T-helper 17 cell (primary cell): ENCODE measurements at places on chromosomes 3 and 15.

- no peak for DNase-seq
Observed at GRCh38 chr15:101476756-101477155, 12.8 kb downstream of the PCSK6 start.

- no peak for DNase-seq
Observed at GRCh38 chr15:65346856-65347598, 30.8 kb downstream of the IGDCC3 start.

- no peak for DNase-seq
Observed at GRCh38 chr3:154144825-154145465, 23.8 kb downstream of the ARHGEF26 start.

DNA sequence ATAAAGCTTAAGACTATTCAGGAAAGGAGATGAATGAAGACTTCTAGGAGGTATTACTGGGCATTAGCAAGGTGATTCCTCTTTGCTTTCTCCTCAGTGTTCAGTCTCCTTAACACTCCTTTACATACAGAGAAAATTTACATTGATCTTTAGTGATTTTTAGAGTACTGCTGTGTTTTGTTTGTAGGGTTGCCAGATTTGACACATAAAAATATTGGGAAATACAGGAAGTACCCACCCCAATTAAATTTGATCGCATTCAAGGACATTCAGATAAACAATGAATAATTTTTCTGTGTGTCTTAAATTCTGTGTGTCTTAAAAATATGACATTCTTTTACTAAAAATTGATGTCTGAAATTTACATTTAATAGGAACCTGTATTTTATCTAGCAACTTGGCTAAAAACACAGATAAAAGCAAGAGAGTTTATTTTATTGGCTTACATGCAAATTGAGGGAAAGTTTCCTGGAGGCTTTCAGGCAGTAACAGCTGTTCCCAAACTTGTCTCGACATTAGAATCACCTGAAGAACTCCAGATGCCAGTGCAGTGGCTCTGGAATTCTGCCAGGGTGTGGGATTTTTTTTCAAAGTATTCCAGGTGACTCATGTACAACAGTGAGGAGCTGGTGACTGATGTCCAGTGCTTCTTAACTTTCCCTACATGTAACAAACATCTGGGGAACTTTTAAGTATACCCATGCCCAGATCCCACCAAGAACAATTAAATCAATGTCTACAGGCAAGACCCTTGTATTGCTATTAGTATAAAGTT, 23.4 kb upstream of the PLOD2 start:
- no peak for DNase-seq

GRCh38 chr3:170469151-170470062, 50.7 kb downstream of the CLDN11 start:
- DNase-seq = no peak

DNA sequence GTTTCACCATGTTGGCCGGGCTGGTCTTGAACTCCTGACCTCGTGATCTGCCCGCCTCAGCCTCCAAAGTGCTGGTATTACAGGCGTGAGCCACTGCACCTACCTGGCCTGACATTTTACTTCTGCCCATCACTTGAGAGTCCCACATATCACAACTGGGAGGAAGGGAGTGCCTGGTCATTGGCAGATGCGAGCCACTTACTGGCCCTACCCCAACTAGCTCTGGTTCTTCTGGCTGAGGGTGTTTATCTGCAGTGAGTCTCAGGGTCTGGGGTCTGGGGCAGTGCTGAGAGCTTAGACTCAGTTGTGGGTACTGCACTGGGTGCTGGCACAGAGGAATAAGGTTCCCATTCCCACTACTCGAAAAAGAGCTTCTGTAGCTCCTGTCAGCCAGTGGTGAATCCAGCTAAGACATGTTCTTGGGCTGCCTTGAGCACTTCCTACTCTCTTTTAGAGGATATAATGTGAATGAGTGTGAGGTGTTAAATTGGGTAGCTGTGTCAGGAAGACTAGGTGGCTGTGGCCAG, 30.2 kb downstream of the DAG1 start:
- DNase-seq = no peak

DNA sequence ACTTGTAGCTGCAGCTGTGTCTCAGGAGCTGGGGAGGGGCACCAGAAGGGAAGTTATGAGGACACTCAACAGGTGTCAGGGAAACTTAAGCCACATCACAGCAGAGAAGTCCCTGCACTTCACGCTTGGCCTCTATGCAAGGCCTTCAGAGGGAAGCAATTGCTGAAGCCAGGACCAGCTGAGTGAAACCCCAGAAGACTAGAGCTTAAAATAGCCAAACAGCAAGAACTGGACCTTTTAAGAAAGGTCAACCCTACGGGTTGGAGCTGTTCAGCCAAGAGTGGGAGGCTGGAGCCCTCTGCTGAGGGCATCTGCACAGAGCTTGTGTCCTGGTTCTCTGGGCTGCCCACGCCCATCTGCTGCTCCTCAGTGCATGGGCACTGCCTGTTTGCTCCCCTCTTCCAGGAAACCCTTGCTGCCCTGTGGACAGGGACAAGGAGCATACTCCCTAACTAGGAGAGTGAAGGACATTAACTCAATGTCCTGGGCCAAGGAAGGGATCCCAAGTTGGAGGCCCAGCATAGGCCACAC, 3.9 kb upstream of the GRAMD2A start:
- no peak for DNase-seq

DNA sequence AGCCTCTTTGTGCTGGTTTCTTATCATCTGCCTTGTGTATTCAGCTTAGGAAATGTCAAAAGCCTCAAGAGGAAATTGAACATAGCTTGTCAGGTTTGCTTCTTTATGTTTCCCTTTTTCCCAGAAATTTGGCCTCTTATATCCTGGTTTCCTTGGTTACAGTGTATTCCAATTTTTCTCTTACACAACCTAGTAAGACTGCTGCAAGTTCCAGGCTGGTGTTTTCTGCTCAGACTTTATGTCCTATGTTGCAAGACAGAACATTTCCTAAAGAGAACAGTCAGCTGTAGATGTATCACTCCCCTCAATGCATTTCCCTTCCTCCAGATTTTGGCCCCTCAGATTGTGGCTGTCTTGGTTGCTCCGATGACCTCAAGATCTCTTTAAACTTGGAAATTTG, 102.5 kb downstream of the SH3GL3 start:
- no peak for DNase-seq

GRCh38 chr15:40325188-40325587, 1.7 kb downstream of the INAFM2 start:
- DNase-seq = no peak

DNA sequence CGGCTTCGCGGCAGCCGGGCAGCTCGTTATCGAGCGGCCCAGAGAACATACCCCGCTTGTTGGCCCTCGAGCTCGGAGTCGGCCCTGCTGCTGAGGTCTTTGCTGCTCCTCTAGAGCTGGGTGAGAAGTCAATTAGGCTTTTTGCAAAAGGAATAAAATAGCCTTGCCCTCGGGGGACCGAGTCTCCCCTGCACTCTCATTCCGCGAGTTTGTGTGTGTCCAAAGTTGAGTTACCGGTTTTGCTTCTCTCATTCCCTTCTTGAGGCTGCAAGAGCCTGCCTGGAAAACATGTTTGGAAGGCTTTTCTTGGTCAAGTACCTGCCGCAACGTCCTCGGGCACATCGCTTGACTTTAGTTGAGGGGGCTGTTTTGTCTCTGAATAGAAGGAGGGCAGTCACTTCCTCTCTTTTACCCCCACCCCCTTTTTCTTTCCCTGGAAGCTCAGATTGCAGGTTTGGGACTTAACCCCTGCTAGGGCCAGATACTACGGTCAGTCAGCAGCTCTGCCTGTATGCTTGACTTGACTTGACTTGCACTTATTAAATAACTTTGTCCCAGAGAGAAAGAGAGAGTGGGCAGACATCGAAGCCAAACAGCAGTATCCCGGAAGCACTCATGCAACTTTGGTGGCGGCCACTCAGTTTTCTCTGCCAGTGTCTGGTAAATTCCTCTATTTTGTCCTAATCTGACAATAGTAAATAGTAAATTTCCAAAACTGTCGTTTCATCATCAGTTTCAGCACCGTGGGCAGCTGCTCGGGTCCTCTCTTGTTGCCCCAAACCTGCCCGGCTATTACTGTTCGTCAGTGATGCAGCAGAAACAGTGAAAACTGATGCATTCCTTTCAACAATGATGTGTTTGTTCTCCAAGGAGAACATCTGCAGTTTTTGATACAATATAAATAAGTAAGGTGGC, 609 bp downstream of the RNF13 start:
- no peak for DNase-seq

GRCh38 chr3:16379838-16380237, 114.8 kb downstream of the OXNAD1 start:
- DNase-seq = no peak

DNA sequence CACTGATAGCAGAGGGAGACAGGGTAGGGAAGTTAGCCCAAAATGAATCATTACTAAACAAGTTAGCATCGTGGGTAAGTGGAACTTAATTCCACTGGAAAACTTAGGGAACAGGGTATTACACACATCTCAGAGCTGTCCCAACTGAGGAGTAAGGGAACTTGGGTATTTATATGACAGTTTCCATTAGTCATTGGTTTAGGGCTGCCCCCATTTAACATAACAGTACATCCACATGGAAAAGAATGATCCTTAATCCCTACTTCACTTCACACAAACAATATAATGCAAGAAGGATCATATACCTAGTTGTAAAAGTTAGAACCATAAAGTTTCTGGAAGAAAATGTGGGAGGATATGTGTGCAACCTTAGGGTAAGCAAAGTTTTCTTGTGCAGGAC, 4.3 kb upstream of the REC114 start:
- no peak for DNase-seq

GRCh38 chr3:157199841-157200240, 39.9 kb upstream of the CCNL1 start:
- no peak for DNase-seq

DNA sequence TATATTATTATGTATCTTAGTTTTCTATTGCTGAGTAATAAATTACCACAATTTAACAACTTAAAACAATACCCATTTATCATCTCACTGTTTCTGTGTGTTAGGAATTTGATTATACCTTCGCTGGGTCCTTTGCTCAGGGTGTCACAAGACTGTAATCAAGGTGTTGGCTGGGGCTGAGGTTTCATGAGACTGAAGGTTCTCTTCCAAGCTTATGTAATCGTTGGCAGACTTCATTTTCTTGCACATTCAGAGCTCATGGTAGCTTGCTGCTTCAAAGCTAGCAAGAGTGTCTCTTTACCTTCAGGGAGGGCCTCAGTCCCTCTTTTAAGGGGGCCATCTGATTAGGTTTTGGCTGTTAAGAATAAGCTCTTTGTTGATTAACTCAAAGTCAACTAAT, 293.1 kb downstream of the POLQ start:
- DNase-seq = no peak

DNA sequence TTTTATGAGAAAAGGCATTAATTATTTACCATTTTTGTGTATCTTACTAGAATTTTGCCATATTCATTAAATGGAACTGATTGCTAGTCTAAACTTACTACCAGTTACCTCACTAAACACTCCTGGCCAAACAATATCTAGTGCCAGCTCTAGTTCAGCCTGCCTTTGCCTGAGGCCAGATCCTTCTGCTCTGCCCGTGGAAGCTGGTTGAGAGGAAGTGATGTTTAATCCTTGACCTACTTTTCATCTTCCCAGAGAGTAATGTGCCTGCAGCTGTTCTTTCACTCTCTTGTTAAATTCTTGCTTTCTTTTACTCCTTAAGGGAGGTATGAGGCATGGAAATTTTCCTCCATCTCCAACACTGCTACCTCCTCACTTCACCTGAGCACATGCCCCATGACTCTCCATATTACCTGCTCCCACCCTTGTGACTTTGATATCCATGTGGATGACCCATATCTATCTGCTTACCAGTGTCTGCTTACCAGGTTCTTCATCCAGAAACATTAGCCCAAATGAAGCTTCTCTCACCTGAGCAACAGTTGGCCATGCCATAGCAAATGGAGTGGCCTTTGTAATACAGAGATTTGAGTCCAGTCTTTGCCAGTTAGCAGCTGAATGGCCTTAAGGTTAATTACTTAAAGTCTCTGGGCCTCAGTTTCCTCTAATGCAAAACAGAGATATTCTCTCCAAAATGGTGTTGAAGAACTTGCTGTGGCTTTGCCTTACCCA, 53.4 kb downstream of the UBE2E1 start:
- DNase-seq = no peak

DNA sequence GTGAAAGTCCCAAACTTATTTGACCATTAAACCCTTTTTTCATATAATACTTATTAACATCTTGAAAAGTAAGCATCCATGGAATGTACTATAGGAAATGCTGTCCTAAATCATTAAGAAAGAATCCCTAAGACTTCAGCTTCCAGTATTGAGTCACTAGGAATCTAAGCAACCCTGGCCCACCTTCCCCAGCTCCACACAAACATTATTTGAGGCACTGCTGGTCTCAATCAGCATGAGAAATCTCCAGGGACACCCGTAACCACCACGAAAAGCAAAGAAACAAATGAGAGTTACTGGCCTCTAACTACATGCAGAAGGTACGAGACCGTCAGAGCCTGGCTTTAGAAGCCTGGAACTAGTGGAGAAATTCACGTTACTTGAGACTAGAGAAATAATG, 68.2 kb downstream of the POLQ start:
- no peak for DNase-seq

- no peak for DNase-seq
Observed at GRCh38 chr3:123840961-123841360, 43.2 kb downstream of the MYLK start.

DNA sequence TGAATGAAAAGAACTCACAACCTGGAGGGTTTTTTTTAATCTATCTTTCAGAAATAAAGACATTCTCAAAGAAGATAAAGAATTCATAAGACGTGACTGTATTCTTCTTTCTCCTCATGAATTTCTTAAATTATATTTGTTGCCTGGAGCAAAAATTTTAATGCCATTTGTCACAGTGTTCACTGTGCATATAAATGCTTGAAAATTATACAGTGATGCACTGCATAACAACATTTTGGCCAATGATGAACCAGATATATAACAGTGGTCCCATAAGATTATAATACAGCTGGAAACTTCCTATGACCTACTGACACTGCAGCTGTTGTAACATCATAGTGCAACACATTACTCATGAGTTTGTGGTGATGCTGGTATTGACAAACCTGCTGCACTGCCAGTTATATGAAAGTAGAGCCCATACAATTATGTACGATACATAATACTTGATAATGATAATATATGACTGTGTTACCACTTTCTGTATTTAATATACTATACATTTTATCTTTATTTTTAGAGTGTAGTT, 67.3 kb downstream of the P2RY1 start:
- DNase-seq = no peak

DNA sequence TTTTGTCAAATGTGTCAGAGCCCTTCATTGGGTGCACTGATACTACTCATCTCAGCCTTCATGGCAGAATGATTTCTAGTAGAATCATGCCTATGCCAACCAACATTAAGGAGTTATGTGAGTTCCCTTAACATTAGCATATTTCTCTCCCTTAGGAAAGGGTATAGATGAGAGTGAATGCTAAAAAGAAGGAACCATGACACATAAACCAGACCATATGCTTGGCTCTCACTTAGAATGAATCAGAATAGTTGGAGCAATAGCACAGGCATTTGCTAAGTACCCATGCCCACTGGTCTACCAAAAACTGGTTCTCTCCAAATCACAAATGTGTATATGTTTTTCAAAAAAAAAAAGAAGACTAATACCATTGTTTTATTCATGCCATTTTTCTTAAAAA, 51.1 kb downstream of the STRIT1 start:
- DNase-seq = no peak
